Liver (tissue), 10 donors: ENCODE measurements at places on chromosomes 11 and 22.

GRCh38 chr22:47190276-47190956, 428.0 kb downstream of the TBC1D22A start:
- DNase-seq, result no peak
- no peaks in the 10 kb centered on the region for H3K4me1 ChIP-seq
- no peak overlapping the region for H3K27ac ChIP-seq

DNA sequence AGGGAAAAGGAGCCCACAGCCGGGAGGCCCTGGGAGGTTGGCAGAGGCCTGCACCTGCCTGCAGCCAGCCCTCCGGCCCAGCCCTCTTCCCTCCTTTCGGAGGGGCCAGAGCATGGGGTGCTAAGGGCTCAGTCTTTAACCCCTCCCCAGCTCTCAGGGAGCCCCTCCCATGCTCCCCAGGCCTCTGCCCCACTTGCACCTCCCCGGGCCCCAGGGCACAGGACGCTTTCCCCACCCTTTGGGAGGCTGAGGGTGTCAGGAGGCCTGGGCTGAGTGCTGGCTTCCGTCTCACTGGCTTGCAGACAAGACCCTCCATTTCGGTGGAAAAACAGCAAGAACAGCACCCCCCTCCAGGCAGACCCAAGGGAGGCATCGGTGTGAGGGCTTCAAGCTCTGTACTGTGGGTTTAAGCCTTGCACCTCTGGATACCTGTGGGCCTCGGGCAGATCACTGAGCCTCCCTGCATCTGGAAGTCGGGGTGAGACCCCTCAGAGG, 7.3 kb downstream of the ASCL2 start:
- no peak for DNase-seq
- no peak overlapping the region for H3K4me3 ChIP-seq
- no peak overlapping the region for H3K27ac ChIP-seq
- no peaks in the 10 kb centered on the region for H3K4me1 ChIP-seq

DNA sequence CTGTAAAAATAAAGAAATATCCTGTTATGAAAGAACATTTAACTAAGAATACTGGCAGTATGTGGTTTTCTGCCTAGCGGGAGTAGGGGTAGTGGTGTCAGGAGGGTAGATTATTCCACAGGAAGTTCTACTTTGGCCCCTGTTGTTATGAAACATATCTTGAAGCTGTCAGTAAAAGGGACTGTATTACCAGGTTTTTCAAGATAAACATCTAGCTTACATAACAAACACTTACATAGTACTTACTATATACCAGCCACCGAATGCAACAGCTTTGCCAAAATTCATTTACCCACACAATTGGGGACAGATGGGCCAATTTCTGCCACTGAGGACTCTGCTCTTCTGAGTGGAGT, 3.7 kb downstream of the TMEM123 start:
- H3K27ac ChIP-seq, result peak overlapping the region; percentile 49
- H3K27me3 ChIP-seq, result no peaks in the 10 kb centered on the region
- no peak for DNase-seq
- peaks cover 23% of the 10 kb centered on the region for H3K36me3 ChIP-seq

- H3K4me1 ChIP-seq, result no peaks in the 10 kb centered on the region
- H3K27ac ChIP-seq, result no peak overlapping the region
These were observed 152.5 kb downstream of the CCDC34 start for GRCh38 chr11:27210531-27210930.

DNA sequence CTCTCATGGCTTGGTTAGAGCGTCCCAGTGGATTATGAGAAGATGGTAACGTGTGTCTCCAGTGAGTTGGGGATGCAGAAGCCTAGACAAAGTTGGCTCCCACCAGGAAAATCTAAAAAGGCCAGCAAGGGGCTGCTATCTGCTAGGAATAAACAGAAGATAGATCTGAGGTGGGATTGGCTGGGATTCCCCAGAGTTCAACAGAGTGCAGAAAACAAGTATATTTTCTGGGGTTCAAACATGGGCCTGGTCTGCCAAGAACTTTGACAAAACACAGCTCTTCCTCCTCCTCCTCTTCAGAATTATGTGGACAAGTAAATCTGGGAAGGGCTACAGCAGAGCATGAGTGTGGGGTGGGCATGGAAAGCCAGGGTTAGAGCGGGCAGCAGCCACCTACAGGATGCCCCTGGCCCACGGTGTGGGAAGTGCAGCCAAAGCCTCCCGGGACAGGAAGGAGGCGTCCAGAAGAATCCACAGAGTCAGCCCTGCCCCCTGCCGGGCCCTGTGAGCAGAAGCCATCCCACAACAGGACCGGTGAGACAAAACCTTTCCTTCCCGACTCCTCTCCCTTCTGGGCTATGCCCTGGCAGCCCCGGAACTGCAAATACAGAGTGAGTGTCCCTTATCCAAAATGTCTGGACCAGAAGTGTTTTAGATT, 67.1 kb downstream of the CD82 start:
- DNase-seq, result peak; percentile 44
- H3K36me3 ChIP-seq, result no peaks in the 10 kb centered on the region
- H3K4me1 ChIP-seq, result peaks cover 5% of the 10 kb centered on the region
- H3K27me3 ChIP-seq, result no peaks in the 10 kb centered on the region

DNA sequence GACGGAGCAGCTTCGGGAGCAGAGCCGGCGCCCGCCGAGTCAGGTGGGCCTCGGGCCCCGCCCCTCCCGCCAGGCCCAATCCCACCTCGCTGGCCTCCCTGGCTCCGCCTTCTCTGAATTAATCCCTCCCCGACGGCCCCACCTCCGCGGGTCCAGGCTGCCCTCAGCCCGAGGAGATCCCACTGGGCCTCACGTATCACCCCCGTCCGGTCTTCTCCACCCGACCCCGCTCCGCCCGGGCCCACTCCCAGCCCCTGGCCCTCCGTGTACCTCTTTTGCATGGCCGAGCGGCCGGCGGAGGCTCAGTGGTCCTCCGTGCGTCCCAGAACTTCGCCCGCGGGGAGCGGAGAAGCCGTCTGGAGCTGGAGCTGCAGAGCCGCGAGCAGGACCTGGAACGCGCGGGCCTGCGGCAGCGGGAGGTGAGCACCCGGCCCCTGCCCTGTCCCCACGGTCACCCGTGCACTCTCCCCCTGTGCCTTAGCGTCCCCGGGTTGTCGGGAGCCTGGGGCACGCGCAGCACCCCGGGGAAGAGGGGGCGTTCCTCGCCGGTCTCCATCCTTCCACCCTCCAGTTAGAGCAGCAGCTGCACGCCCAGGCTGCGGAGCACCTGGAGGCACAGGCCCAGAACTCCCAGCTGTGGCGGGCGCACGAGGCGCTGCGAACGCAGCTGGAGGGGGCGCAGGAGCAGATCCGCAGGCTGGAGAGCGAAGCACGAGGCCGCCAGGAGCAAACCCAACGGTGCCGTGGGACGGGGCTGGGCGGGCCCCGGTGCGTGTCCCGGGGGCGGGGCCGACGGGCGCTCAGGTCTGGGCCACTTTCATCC, 2.2 kb upstream of the CD151 start:
- no peaks in the 10 kb centered on the region for H3K36me3 ChIP-seq
- no peaks in the 10 kb centered on the region for H3K27me3 ChIP-seq
- no peak overlapping the region for H3K4me3 ChIP-seq

GRCh38 chr11:102495161-102496042, 35.1 kb downstream of the MMP7 start:
- DNase-seq, result no peak
- H3K4me1 ChIP-seq, result peaks cover 9% of the 10 kb centered on the region
- H3K36me3 ChIP-seq, result no peaks in the 10 kb centered on the region
- no peak overlapping the region for H3K4me3 ChIP-seq
- no peak overlapping the region for H3K27ac ChIP-seq

- H3K27me3 ChIP-seq, result no peaks in the 10 kb centered on the region
- H3K27ac ChIP-seq, result no peak overlapping the region
- no peak overlapping the region for H3K4me3 ChIP-seq
- no peaks in the 10 kb centered on the region for H3K4me1 ChIP-seq
- no peak for DNase-seq
These were observed 72.9 kb downstream of the PIWIL4 start for GRCh38 chr11:94639901-94640721.

- no peaks in the 10 kb centered on the region for H3K27me3 ChIP-seq
- peak overlapping the region; percentile 26 for H3K4me3 ChIP-seq
- peak overlapping the region; percentile 86 for H3K27ac ChIP-seq
- no peak for DNase-seq
These were observed 64.6 kb downstream of the ARHGEF12 start for GRCh38 chr11:120400564-120401364.

GRCh38 chr11:112524798-112525197, 264.1 kb upstream of the PLET1 start:
- no peaks in the 10 kb centered on the region for H3K36me3 ChIP-seq
- H3K4me3 ChIP-seq, result no peak overlapping the region
- no peaks in the 10 kb centered on the region for H3K4me1 ChIP-seq
- H3K27ac ChIP-seq, result no peak overlapping the region
- no peaks in the 10 kb centered on the region for H3K27me3 ChIP-seq
- no peak for DNase-seq

- no peak for DNase-seq
- H3K36me3 ChIP-seq, result no peaks in the 10 kb centered on the region
- no peaks in the 10 kb centered on the region for H3K27me3 ChIP-seq
- H3K27ac ChIP-seq, result no peak overlapping the region
- no peaks in the 10 kb centered on the region for H3K4me1 ChIP-seq
These were observed 41.8 kb downstream of the TMPRSS5 start for GRCh38 chr11:113664069-113664980.

GRCh38 chr11:1532606-1533341, 39.3 kb downstream of the DUSP8 start:
- no peak overlapping the region for H3K27ac ChIP-seq
- H3K27me3 ChIP-seq, result no peaks in the 10 kb centered on the region
- no peaks in the 10 kb centered on the region for H3K36me3 ChIP-seq
- no peak overlapping the region for H3K4me3 ChIP-seq
- DNase-seq, result no peak

- no peak for DNase-seq
- H3K4me1 ChIP-seq, result no peaks in the 10 kb centered on the region
- no peaks in the 10 kb centered on the region for H3K27me3 ChIP-seq
- H3K27ac ChIP-seq, result no peak overlapping the region
These were observed 95.8 kb upstream of the LMO1 start for GRCh38 chr11:8359521-8359920.

DNA sequence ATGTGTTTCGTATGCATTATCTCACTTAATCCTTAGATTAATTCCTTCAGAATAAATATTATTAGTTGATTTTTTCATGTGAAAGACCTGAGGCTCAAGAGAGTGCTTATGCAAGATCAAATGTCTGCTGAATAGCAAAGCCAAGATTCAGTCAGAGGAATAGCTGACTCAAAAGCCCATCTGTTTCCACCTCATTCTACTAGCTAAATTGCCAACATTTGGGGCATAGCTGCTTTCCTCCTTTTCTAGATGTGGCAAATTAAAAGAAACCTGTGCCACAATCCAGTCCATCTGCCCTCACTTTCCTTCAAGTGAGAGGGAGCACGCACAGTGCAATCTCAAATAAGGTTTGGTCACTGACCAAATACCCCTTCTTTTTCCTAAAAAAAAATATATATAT, 121.1 kb downstream of the PAX6 start:
- no peaks in the 10 kb centered on the region for H3K36me3 ChIP-seq
- H3K27ac ChIP-seq, result no peak overlapping the region

DNA sequence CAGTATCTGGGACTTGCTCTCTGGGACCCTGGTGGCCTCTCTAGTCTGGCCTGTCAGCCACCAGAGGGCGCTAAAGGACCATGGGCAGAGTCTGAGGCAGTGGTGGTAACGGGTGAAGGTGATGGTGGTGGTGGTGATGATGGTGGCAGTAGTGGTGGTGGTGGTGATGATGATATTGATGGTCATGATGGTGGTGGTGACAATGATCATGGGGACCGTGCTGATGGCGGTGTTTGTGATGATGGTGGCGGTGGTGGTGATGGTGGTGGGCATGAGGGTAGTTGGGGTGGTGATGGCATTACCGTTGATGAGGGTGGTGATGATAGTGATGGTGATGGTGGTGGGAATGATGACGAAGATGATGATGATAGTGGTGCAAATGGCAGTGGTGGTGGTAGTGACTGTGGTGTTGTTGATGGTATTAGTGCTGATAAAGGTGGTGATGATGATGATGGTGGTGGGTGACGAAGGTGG, 16.0 kb downstream of the TRPM5 start:
- no peaks in the 10 kb centered on the region for H3K4me1 ChIP-seq
- H3K27me3 ChIP-seq, result no peaks in the 10 kb centered on the region
- no peak overlapping the region for H3K27ac ChIP-seq
- no peaks in the 10 kb centered on the region for H3K36me3 ChIP-seq
- peak; percentile 80 for DNase-seq

DNA sequence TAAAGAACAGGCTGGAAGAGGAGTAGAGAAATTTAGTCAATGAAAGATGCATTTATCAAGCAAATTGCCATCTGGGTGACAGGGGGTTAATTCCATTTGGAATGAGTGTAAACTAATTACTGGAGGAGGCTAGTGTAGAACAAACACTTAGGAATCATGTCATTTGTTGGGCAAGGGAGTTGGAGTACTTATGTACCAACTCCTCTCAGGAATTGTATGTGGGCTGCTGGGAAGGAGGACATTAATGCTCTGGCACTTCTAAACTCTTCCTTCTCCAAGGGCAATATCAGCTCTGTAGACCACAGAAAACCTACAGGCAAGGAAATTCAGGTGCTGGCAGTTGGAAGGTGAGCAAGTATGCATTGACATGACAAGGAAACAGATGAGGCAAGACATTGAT, 141.0 kb downstream of the MSANTD4 start:
- no peak overlapping the region for H3K4me3 ChIP-seq
- no peaks in the 10 kb centered on the region for H3K4me1 ChIP-seq
- H3K27me3 ChIP-seq, result no peaks in the 10 kb centered on the region
- DNase-seq, result no peak
- no peaks in the 10 kb centered on the region for H3K36me3 ChIP-seq

DNA sequence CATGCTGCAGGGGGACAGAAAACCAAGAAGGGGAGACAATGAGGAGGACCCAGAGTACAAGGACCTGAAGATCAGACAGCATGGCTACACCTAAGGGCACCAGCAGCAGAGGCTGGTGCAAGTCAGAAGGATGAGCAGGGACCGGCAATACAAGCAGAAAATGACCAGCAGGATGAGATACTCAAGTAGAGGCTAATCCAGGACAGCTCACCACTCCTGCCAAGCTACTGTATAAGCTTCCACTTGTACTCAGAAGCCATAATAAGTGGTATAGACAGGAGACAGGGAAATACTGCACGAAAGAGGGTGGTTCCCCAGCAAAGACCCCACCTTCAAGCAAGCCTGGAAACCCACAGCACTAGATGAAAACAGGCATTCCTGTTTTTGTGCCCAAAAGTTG, 138.7 kb upstream of the ZC3H12C start:
- no peak overlapping the region for H3K4me3 ChIP-seq
- H3K36me3 ChIP-seq, result no peaks in the 10 kb centered on the region
- no peak overlapping the region for H3K27ac ChIP-seq

- no peaks in the 10 kb centered on the region for H3K36me3 ChIP-seq
- H3K4me3 ChIP-seq, result no peak overlapping the region
- H3K27me3 ChIP-seq, result no peaks in the 10 kb centered on the region
- no peak for DNase-seq
These were observed 109.4 kb downstream of the LDLRAD3 start for GRCh38 chr11:36053281-36053680.

DNA sequence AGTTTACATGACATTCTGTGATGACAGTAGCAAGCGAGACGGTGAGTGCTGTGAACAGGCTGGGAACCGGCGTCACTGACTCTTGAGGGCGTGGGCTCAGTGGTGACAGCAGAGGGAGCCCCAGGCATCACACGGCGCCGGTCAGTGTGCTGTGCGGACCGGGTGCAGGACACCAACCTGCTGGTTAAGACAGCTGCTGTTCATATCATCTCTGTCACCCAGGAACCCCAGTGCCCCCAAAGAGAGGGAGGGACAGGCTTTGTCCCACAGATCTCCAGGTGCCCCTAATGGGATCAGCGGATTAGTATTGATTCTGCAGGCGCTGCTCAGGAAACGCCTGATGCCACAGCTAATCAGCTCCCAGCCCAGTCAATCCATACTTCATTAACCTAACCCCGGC, 18.4 kb downstream of the B3GAT1 start:
- H3K27ac ChIP-seq, result no peak overlapping the region
- DNase-seq, result no peak
- H3K36me3 ChIP-seq, result no peaks in the 10 kb centered on the region
